ENCODE measurements at places on chromosomes 1 and 21. TPM values are rescaled to one million over a fixed set of nuclear protein-coding genes. Genes with fewer than 3 reads are reported as not detected.

The ZNF362 gene
- 28.7 TPM for total RNA-seq

The MRPS14 gene
- 48.4 TPM for total RNA-seq

The HSD3B2 gene
- total RNA-seq: 6.7 TPM

The EPHA8 gene
- total RNA-seq: 0.13 TPM

The PRXL2B gene
- total RNA-seq: 64.0 TPM

The TMEM240 gene
- total RNA-seq: 5.4 TPM

The KRTAP7-1 gene
- total RNA-seq: not detected

The TMCO1 gene
- total RNA-seq: 155 TPM

The TDRD5 gene
- 0.74 TPM for total RNA-seq

The OVAAL gene
- not detected for total RNA-seq

The LRRIQ3 gene
- 1.7 TPM for total RNA-seq

The GBP3 gene
- total RNA-seq: 26.8 TPM

The SPRR2B gene
- not detected for total RNA-seq
